Effector memory CD8-positive, alpha-beta T cell (primary cell): ENCODE measurements at places on chromosomes 6 and 20.

DNA sequence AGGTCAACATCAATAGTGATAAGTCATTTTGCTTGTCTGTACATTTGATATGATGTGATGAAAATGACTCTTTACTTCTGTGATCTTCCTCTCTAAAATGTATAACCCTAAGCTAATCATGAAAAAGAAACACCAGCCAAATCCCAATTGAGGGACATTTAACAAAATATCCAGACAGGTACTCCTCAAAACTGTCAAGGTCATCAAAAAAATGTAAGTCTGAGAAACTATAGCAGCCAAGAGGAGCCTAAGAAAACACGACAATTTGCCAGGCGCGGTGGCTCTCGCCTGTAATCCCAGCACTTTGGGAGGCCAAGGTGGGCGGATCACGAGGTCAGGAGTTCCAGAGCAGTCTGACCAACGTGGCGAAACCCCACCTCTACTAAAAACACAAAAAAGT lies 708.5 kb upstream of the ID4 start:
- DNase-seq = no peak

GRCh38 chr6:148430897-148431296 lies 88.3 kb downstream of the SASH1 start:
- no peak for DNase-seq

- DNase-seq = no peak
Measured at GRCh38 chr20:1164871-1165270, 19.9 kb downstream of the TMEM74B start.

- DNase-seq = no peak
Measured at GRCh38 chr6:114997813-114998292, 655.0 kb upstream of the HS3ST5 start.

- no peak for DNase-seq
Measured at GRCh38 chr6:166423051-166423745, 40.5 kb upstream of the MPC1 start.

DNA sequence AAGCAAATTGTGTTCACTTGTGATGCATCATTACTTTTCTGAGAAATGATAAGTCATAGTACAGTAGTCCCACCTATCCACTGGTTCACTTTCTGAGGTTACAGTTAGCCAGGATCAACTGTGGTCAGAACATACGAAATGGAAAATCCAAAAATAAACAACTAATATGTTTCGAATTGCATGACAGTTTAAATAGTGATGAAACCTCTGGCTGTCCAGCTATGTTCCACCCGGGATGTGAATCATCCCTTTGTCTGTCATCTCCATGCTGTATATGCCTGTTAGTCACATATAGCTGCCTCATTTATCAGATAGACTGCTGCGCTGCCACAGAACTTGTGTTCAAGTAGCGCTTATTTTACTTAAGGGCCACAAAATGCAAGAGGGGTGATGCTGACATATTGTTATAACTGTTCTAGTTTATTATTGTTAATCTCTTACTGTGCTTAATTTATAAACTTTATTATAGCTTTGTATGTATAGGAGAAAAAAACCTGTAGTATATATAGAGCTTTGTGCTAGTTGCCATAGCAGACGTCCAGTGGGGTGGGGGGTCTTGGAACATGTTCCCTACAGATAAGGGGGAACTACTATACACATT lies 29.2 kb downstream of the AFDN start:
- DNase-seq = no peak

GRCh38 chr6:78947962-78948361 lies 80.6 kb downstream of the IRAK1BP1 start:
- DNase-seq = no peak

DNA sequence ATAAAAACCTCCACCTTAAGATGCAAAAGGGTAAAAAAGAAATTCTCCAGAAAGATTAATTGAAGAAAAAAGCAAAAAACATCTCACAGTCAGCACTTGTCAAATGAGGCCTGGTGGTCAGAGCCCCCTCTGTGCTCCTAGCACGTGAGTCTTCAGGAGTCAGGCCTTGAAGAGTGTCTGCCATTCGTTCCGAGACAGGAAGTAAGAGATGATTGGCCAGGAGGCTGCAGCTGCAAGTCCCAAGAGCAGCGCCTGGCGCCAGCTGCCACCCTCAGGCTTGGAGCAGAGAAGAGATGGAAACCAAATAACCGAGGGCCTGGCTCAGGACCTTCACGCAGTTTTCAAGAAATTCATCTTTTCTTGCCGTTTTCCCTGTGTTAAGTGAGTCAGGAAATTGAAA lies 65.0 kb downstream of the FAM120B start:
- DNase-seq = no peak

DNA sequence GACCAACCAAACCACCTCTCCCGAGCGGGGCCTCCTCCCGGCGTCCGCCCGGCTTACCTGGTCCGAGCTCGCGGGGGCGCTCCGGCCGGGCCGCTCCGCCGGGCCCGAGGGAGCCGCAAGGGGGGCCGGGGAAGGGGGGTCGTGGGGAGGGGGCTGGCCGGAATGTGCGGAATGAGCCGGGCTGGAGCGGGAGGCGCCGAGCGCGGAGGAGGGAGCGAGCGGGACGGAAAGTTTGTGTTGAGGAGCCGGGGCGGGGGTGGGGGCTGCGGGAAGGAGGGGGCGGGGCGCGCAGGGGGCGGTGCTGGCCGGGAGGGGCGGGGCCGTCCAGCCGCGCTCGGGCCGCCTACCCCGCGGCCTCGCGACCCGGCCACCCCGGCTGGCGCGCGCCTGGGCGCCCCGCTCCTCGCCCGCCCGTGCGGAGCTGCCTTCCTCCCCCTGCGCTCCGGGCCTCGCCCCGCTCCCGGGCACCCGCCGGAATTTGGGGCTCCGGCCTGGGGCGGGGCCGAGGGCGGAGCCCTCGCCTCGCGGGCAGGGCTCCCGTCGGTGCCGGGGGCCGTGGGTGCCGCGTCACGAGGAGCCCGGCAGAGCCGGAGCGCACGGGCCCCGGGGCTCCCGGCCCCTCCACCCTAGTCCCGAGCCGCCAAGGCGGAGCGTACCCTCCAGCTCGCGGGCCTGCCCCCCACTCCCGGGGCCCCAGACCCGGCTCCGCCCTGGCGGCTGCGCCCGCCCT lies at the start of gene TEAD3:
Gene TEAD3, minus strand, starts transcription at position 239 of the 730 bp plus-strand sequence.
- peak; percentile 39 for DNase-seq

GRCh38 chr6:217048-217659 lies 75.1 kb upstream of the DUSP22 start:
- no peak for DNase-seq

DNA sequence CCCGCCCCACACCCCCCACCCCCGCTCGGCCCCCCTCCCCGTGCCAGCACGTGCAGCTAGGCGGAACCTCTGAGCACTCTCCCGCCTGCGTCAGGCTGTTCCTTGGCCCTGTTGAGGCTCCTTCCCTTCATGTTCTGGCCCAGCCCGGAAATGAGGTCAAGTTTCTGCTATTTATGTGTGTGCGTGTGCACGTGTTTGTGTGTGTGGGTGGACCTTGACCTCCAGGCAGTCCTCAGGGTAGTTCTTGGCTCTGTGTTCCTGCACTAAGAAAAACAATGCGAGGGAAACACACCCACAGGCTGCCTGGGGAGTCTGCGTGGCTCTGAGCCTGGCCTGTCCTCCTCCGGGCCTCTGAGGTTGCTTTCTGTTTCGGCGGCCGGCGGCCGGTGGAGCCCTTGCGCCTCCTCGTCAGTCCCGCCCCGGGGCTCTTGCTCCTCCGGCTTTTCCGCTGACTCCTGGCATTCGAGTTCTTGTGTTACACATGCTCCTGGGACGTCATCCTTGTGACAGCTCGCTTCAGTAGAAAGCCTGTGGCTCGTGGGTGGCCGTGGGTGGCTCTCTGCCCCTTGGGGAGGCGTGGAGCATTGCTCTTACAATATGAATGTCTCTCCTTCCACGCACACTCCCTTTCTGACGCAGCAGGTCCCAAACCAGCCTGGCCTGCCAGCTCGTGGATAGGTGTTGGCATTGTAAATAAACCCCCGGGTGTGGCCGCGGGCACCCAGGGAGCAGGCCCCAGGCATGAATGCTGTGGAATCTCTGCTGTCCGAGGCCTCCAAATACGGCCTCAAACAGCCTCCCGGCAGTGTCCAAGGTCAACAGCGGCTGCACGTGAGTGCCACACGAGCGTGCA lies 10.0 kb downstream of the SLCO4A1 start:
- peak; percentile 53 for DNase-seq

DNA sequence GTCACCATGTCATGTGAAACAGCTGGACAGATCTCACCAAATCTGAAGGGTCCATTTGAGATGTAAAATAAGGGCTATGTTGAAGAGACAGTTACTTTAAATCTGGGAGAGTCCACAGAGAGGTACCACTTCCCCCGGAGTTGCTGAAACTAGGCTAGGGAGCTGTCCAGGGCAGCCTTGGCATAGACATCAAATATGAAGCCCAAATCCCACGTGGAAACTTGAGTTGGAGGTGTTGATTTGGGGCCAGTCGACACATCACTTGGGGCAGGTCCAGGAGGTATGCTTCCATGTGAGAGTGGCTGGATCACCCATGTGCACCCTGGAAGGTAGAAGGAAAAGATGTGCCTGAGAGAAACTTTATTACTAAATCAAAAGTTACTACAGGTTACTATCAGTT lies 12.0 kb upstream of the SERPINB9 start:
- DNase-seq = no peak

DNA sequence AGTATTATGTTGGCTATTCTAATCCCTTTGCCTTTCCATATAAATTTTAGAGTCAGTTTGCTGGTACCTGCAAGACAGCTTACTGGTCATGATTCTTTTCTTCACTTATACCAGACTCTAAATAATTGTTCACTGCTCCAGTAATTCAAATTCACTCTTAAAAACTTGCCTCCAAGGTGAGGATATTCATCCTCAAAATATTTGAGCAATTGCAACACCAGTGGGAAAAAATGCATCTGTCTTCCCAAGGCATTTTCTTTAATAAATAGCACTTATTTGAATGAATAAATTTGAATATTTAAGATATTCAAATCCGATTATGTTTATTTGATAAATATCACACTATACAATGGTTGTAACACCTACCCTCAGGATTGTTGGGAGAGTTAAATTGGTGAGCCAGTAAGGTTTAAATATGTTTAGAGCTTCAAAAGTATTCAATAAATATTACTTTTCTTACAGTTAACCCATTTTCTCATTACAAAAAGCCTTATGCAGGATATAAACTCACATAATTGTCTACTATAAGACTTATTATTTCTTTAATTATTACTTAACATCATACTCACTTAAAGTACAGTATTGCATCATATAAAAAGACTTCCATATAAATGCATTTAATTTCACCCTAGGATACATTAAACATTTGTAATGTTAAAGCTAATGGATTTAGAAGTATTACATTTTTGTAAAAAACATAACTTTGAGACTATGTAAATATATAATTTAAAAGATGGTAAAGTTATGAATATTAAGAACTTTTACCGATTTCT lies 285.6 kb downstream of the SAMD5 start:
- no peak for DNase-seq

DNA sequence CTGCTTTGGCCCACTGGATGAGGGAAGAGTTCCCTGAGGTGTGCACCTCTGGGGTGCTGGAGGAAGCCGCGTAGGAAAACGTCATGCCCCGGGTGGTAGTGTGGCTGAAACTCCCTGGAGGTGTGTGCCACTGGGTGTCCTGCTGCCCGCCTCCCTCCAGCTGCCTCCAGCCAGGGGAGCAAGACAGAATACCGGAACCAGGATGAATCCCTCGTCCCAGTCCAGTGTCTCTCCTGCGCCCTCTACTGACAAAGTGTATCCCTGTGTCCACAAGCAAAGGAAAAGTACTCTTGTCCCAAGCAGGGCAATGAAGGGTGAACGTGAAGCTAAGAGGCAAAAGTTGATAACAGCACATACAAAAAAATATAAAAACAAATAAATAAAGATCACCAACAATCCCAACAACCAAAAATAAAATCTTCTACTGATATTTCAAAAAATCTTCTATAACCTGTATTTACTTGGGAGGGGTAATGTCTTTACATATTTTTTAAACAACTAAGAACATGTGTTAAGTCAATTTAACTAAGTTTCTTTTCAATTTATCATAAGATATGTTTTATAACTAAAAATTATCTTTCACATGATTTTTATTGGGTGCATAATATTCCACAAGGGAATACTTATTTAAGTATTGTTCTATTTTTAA lies 437.6 kb downstream of the MAFB start:
- DNase-seq = no peak

DNA sequence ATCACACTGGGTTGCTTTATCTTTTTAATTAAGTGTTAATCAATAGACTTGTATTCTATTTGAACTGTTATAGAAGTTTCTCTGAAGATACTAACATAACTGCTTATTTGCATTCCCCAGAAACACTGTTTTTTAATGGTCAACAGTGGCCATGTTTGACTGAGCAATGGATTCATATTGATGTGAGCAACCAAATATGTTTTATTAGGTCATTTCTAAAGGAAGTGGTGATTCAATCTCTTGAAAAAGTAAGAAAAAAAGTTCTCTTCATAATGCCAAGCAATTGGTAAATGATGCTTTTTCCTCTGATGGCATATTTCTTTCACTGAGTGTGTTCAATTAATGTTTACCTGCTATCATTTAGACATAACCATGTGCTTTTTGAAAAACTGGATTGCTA lies 593.0 kb upstream of the CITED2 start:
- no peak for DNase-seq

DNA sequence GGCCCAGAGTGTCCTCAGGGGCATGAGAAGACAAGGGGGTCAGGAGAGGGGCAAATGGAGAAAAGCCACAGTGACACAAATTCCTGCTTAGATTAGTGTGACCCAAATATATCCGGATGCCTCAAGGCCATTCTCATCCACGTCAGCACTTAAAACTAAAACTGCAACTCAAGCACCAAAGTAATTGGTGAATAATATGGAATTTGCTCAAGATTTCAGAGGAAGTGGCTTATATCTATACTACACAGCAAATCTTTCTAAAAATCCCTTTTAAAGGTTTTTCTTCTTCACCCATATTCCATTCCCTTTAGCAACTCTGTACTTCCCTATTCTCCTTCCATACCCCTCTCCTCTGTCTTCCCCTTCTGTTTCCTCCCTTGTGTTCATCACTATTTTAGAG lies 15.2 kb downstream of the DEF6 start:
- DNase-seq = no peak

GRCh38 chr20:57563522-57563921 lies 2.6 kb downstream of the PCK1 start:
- no peak for DNase-seq

DNA sequence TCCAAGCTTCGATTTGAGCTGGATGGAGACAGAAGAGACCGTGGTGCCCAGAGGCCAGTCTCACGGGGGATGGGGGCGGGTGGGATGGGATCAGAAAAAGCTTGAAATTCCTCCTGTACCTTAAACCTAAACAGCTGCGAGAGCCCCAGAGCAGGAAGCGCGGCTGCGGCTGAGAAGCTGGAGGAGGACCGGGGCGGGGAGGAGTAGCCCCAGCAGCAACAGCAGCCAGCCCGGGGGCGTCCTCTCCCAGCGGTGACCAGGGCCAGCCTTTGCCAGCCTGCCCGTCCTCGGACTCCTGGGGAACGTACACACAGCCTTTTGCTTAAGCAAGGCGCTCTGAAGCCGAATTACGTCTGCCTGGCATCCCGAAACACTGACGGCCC lies 17.4 kb upstream of the PRDM13 start:
- DNase-seq = no peak

GRCh38 chr6:85472744-85473143 lies 22.9 kb downstream of the NT5E start:
- no peak for DNase-seq

GRCh38 chr6:88813045-88813444 lies 150.4 kb downstream of the RNGTT start:
- DNase-seq = no peak
